Glutamatergic neuron (in vitro differentiated cells): ENCODE measurements at places on chromosomes 4 and X. TPM values are rescaled to one million over a fixed set of nuclear protein-coding genes. Genes with fewer than 3 reads are reported as not detected.

DNA sequence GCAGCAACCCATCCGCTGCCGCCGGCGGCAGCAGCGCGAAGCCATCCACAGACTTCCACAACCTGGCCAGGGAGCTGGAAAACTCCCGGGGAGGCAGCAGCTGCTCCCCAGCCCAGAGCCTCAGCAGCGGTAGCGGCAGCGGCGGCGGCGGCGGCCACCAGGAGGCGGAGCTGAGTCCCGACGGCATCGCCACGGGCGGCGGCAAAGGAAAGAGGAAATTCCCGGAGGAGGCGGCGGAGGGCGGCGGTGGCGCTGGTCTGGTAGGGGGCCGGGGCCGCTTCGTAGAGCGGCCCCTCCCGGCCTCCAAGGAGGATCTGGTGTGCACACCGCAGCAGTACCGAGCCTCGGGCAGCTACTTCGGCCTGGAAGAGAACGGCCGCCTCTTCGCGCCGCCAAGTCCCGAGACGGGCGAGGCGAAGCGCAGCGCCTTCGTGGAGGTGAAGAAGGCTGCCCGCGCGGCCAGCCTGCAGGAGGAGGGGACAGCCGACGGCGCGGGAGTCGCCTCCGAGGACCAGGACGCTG, 4.9 kb downstream of the PRDM8 start:
- peak; percentile 92 for DNase-seq

DNA sequence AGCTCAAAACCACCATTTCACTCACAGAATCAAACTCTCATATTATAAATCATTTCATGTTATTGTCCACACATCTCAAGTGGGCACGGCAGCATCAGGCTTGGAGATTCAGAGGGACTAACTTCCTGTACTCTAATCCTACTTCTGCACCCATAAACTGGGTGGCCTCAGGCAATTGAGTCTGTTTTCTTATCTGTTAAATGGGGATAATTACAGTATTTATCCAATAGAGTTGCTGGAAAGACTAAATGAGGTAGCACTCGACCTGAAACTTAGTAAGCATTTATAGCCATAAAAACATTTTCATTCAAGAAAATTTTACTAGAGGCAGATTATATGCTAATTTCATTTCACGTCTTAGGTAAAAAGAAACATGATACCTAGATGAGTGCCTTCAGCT, 13.0 kb downstream of the TBC1D1 start:
- no peak for DNase-seq

DNA sequence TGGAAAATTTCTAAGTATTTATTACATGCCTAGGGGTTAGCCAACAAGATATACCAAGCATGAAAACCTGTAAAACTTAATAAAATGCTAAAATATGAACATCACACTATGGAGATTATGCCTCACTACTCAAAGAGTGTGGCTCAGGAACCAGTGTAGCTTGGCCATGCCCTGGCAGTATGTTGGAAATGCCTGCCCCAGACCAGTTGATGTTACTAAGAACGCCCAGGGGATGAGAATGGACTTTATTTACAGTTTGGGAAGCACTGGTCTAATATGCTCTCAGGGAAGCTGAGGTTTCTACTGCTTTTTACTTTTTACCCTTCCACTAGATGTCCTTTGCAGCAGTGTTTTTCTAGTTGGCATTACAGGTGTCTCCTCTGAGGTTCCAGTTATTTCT, 23.7 kb upstream of the TXLNG start:
- no peak for DNase-seq

- no peak for DNase-seq
Measured at GRCh38 chr4:173666-174314, 49.5 kb downstream of the ZNF718 start.

DNA sequence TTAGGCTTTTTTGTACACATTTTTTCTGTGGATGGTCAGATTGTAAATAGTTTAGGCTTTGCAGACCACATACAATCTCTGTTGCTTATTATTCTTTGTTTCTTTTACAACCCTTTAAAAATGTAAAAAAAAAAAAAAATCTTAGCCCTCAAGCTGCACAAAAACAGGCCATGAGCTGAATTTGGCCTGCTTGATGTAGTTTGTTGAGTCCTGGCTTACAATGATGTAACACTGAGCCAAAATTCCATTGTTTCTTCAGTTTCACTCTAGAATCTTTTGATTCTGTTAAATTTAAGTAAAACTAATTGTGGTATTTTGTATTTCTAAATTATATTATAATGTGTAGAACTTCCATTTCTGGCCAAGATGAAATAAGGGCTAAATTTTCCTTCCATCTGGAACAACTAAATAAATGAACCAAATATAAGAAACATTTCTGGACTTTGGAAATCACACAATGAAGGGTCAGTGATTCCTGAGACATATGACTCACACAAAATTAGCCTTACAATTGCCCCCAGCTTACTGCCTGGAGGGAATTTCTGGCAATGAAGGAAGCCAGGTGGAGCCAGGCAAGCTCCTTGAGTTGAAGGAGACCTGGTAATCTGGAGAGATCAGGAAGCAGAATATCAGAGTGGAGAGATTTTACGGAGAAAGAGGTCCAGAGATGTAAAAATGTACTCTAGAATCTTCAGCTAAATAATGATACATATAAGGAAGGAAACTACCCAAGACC, 29.8 kb downstream of the IQCM start:
- DNase-seq = no peak

- DNase-seq = no peak
Measured at GRCh38 chrX:11309220-11309619, 16.0 kb downstream of the AMELX start.

GRCh38 chrX:152735860-152736511, 2.4 kb downstream of the MAGEA12 start:
- DNase-seq = no peak

Gene PDGFRA
- 14.1 TPM for total RNA-seq
